ENCODE measurements at places on chromosomes 7 and 10.

- no peak for DNase-seq
Observed at GRCh38 chr10:62900829-62901571, 84.8 kb upstream of the EGR2 start.

DNA sequence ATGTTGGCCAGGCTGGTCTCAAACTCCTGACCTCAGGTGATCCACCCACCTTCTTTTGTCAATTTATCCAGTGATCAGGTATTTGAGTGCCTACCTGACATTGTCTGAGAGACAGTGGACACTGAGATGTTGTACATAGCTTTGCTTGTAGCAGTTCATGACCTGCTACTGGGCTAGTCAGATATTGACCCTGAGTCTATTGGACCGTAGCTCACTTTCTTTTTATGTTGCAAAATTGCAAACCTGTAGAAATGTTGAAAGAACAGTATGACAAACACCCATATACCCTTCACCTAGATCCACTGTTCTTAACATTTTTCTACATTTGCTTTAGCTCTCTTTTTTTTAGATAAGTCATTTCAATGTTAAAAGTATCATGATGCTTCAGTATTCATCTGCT is 410.4 kb upstream of the GALNT17 start:
- no peak for DNase-seq

DNA sequence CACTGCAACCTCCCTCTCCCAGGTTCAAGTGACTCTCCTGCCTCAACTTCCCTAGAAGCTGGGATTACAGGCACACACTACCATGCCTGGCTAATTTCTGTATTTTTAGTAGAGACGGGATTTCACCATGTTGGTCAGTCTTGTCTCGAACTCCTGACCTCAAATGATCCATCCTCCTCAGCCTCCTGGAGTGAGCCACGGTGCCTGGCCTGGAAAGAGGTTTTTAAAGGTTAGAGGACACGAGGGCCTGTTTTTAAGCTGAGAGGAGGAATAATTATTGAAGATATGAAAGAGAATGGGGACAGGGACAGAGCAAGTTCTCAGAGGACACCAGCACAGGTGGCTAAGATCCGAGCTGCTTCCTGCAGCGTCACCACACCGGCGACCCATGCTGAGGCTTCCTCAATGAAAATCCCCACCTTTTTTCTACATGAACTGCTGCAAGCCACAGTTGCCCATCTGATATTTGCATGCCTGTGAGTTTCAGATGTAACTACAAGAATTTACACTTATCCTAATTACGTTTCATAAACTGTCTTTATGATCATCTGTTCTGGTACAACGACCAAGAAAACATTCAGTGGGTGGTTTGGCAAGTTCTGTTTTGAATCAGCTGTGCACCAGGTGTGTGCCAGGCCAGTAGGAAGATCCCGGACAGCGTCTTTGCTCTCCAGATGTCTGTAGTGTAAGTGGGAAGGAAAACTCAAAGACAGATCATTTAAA is 76.0 kb downstream of the HIP1 start:
- DNase-seq: no peak

- DNase-seq: no peak
Observed at GRCh38 chr10:115998301-115998700, 274.7 kb downstream of the GFRA1 start.

DNA sequence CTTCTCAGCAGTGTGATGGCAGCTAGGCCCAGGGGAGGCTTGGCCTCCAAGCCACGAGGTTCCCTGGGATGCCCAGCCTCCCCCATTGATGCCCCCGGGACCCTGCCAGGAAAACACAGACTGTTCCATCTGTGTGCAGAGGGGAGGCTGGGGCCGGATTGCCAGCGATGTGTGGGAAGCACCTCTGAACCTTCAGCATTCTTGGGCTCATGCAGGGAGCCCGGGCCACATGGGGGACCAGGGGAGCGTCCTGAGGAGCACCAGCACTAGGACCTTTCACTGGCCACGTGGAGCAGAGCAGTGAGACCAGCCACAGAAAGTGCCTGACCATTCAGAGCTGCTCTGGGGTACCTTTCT is 2.6 kb downstream of the IMPDH1 start:
- no peak for DNase-seq

- DNase-seq: no peak
Observed at GRCh38 chr7:143511593-143512047, 33.9 kb downstream of the TAS2R41 start.

DNA sequence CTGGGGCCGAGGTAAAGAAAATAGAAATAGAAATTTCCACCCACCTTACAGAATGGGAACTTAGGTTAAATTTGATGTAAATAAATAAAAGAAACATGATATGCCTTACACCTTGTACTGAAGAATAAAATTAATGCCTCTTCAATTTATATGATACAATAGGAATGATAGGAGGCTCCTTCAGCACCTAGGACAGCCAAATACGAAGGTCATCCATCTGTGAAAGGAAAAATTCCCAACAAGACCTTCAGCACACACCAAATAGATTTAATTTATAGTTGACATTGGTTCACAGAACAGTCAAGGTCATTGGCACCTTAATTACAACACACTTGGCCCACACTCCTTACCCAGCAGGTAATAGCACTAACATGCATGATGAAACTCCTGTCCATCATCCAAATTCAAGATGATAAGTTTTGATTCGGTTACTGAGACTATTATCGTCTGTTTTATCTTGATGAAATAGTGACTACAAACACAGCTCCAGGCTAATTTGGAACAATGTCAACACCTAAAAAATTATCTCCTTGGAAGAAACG is 250.9 kb downstream of the SNX13 start:
- DNase-seq: no peak

GRCh38 chr7:144011458-144012230 is 11.5 kb downstream of the OR6B1 start:
- no peak for DNase-seq

- DNase-seq: no peak
Observed at GRCh38 chr7:92973293-92973731, 136.9 kb upstream of the CDK6 start.

DNA sequence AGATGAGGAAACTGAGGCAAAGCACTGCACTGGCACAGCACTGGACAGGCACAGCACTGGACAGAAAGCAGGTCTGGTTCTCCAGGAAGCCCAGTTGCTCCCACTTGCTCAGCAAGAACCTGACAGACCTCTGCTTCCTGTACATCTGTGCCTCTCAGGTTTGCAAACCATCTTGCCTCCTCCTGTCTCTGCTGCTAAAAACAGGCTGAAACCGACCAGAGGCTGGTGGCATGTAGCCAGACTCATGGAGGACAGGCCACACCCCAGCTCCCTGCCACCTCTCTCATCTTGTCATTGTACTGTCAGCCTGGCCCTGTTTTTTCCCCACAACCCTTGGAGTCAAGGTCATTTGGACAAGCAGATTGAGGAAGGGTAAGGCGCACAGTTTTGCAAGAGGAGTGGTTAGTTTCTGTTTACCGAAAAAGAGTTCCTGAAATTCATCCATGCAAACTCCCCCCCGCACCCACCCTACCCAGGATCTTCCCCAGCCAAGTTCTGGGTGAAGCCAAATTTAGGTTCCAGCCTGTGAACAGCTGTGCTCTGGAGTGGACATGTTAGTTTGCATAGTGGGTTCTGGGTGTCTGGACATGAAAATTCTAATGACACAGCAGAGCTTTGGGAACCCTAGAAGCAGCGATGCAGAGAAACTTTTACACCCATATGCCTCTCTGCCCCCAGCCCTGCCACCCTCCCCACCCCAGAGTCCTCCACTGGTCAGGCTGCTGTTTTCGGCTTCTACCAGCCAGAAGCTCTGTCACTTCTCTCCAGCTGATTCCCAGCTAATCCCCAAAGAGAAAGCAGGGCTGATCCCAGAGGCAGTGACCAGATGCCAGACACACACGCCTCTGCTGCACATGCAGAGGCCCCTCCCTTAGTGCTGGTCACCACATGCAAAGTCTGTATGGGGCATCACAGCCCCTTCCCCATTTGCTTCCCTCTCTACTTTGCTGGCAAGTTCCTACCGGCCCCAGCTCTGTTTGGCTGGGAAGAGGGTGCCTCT is 8.5 kb upstream of the C10orf105 start:
- peak; percentile 84 for DNase-seq

GRCh38 chr7:77330169-77330882 is 85.8 kb downstream of the GSAP start:
- DNase-seq: peak; percentile 86

- no peak for DNase-seq
Observed at GRCh38 chr7:39461263-39461820, 104.9 kb upstream of the YAE1 start.

- DNase-seq: no peak
Observed at GRCh38 chr7:51316262-51316665, 345 bp downstream of the COBL start.

- no peak for DNase-seq
Observed at GRCh38 chr10:131249238-131249954, 62.1 kb downstream of the TCERG1L start.

DNA sequence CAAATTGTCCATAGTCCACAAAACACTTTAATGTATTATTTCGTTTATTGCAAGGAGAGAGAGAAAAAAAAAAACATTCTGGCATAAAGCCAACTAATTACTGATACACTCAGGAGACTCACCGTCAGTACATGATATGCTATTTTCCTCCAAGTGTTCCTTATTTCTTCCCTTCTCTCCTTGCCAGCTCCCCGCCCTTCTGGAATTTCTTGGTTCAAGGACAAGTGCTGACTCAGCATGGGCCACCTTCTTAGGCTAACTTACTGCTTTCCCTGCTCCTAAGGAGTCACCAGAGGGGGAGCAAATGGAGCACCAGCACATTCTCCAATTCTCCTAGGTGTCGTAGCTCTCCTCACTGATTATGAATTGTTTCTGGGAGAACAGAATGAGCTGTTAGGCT is 133.8 kb upstream of the HDAC9 start:
- no peak for DNase-seq

- no peak for DNase-seq
Observed at GRCh38 chr7:116438267-116438666, 61.3 kb upstream of the CAV2 start.

DNA sequence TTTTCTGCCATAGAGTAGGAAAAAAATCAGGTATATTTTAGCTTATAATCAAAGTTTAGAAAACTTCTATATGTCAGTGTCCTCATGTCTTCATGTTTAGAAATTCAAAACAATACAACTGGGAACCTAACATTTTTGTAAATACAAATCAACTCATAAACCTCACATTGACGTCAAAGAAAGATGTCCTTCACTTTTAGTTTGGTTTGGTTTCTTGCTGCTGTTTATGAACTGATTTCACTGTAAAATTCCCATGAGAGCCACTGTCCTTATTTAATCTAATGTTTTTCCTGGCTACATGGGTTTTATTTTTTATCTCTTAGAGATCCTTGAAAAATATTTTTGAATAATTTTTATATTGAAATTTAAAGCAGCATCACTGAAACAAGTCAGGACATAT is 208.4 kb downstream of the DYNC1I1 start:
- DNase-seq: no peak

GRCh38 chr10:21166557-21167287 is 269.6 kb upstream of the NEBL start:
- DNase-seq: no peak

DNA sequence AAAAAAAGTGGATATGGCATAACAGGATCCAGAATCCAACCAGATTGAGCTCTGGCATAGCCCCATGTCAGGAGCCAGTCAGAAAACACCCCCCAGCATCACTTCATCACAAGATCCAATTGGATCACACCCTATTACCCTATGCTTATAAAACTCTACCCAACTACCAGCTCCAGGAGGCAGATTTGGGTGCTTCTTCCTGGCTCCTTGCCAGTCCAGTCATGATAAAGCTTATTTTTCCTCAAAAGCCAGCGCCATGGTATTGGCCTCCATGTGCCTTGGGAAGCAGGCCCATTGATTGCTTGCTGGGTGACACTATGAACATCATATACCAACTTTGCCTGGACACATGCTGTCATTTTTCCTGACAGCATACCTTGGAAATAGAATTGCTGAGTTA is 281.4 kb upstream of the MKLN1 start:
- DNase-seq: no peak

- DNase-seq: peak; percentile 78
Observed at GRCh38 chr10:34205452-34205851, 609.6 kb downstream of the PARD3 start.

- DNase-seq: no peak
Observed at GRCh38 chr10:130555411-130555750, 419.2 kb downstream of the GLRX3 start.

DNA sequence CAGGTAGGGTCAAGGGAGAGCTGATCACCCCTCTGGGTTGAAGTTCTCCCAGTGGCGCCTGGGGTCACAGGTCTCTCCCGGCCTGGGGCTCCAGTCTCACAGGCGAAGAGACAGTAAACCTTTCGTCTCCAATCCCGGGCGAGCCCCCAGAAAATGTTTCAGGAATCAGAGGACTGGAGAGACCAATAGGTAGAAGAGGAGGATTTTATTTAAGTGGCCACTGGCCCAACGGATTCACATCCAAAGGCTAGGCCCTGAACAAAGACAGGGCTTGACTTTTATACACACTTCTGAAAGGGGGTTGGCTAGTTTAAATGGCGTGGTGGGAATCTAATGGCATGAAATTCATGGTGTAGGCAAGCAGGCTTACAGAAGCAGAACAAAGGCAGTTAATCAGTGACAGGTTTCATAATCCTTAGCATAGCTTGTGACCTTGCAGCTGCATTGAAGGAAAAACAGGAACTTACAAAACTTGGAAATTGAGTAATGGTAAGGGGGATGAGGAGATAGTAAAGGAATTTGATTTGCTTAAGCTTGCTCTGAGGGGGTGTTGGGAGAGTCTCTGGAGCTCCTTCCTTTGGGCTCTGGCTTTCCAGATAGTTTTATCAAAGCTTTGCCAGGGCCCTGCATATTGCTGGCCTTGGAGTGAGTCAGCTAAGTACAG is 105.5 kb downstream of the TRIM24 start:
- peak; percentile 83 for DNase-seq

DNA sequence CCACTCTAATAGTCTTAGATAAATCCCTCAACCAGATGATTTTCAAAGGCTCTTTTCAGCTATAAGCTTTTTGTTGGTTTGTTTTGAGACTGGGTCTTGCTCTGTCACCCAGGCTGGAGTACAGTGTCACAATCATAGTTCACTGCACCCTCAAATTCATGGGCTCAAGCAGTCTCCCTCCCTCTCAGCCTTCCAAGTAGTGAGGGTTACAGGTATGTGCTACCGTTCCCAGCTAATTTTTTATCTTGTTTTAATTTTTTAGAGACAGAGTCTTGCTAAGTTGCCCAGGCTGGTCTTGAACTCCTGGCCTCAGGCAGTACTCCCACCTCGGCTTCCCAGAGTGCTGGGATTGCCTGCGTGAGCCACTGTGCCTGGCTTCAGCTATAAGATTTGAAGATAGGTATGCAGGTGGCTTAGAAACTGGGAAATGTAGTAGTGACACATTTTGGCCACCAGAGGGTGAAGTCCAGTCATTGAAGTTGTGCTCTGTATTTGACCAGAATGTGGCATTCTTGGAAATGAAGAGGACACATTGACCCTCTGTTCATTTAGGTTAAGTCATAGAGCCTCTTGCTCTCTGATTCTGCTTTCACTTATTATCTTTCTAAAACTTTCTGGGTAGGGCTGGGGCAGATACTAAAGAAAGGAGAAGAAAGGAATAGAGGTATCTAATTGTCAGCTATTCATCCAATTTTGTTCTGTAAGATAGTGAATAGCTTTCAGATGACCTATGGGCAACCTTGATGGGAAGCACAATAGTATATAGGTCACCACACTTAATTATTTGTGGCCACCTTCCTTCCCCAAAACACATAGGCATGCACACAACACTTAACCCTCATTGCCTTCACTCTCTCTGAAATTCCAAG is 36.0 kb downstream of the R3HCC1L start:
- peak; percentile 37 for DNase-seq
